ENCODE measurements at places on chromosomes 2 and 18.

GRCh38 chr2:67899187-67899586, 163.6 kb downstream of the C1D start:
- no peak for DNase-seq

GRCh38 chr18:71598374-71598773, 945.8 kb downstream of the CBLN2 start:
- DNase-seq: no peak

DNA sequence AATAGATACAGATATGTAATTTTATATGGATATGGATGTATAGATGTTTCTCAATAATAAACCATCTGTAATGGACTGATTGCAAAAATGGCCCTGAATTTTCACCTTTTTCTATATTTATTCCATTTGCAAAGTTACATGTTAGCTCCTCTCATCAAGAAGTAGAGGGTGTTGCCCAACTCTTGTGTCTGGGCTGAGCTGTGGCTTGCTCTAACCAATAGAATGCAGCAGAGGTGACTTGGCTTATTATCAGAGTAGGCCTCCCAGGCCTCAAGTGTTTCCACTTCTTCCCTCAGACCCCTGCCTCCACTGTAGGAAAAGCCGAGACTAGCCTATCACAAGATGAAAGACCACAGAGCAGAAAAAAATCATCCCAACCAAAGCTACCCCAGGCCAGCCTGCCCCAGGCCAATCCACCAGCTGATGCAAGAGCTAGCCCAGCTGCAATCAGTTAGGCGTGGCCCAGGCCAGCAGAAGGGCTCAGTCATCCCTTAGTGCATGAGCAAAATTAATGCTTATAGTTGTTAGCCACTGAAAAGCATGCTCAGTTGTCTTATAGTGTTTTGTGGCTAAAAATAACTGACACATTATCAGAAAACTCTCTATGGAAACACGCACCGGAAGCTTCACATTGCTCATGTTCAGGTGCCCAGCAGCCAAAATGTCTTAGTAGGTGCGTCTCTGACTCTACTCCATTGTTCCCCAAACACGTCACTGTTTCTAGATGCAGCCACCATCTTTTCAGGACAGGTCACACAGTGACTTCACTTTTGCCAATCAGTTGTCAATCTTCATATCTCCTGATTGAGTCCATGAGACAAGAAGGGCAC, 464.0 kb downstream of the FBXO15 start:
- DNase-seq: no peak

GRCh38 chr2:161165266-161165665, 5.0 kb downstream of the TANK start:
- no peak for DNase-seq

DNA sequence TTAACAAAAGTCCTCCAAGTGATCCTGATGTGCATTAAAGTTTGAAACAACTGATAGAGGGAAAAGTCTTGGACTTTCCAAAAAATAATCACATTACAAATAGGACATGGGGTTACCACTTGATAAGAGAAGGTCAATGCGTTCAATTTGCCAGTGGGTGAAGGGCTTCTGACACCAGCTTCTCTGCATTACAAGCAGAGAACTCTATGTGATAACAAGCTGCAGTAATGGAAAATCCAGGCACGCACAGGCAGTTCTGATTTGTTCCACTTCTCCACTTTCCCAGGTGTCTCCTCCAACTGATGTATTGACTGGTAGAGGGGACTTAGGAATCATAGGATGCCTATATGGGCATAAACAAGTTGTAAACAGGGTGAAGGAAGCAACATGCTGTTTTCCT, 234.0 kb upstream of the MGAT5 start:
- no peak for DNase-seq

Data from naive B cell (primary cell).